Hepatocyte (in vitro differentiated cells): ENCODE measurements at places on chromosomes 7 and 10. TPM values are rescaled to one million over a fixed set of nuclear protein-coding genes. Genes with fewer than 3 reads are reported as not detected.

DNA sequence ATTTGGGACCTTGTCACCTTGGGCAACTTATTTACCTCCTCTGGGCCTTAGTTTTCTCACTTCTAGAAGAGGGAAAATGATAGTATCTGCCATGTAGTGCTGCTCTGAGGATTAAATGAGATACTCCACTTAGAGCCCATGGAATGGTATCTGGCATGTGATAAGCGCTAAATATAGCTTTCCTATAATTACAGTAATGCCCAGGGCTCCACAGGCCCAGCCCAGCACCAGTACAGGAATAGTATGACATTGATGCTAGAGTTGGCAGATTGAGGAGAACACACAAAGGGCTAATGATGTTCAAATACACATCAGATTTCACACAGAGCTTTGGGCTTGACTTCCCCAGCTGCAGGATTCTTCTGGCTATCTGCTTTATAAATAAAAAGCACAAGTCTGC is 34.9 kb downstream of the FAS start:
- no peak for DNase-seq

DNA sequence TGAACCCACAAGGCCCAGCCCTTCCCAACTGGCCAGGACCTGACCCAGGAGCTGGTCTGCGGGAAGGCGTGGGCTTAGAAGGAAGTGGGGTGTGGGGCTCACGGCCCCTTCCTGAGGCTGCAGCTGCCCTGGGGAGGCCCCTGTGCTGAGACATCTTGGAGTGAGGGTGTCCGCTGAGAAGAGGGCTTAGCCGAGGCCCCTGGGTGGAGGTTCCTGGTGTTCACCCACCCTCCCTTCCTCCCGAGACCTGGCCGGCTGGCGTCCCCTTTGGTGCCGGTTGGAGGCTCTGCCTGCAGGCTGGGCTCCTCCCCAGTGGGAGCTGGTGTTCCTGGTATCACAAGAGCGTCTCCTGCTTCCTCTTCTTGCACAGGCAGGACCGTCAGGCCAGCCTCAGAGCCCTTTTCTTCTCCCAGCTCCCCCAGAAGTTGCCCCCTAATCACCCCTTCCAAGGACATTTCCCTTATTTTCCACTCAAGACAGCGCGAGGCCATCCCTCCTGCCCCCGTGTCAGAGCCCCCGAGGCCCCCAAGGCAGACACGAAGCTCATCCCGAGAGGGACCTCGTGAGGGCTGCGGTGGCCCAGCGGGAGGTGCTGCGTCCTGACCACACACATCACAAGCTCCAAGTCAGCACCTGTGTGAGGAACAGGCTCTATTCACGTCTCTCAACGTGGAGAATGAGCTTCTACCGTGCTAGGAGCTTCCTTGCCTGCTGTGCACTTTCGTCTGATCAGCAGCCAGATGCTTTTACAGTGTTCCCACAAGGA is 25.1 kb upstream of the FAM20C start:
- no peak for DNase-seq

DPY19L1 gene
- total RNA-seq: 16.7 and 17.8 TPM in 2 replicates

DNA sequence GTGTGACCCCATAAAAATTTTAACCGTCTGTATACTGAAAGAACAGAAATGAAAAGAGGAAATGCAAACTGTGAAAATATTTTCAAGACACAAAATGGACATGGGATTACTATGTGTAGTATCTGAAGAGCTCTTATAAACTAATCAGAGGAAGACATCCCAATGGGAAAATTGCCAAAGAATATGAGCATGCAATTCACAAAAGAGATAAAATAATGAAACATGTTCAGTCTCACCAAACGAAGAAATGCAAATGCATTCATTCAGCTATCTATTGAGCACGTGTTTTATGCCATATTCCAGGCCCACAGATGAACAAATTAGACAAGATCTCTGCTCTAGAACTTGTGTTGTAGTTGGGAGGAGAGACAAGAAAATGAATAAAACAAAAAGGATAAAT is 63.2 kb downstream of the NHLRC2 start:
- DNase-seq: no peak

DNA sequence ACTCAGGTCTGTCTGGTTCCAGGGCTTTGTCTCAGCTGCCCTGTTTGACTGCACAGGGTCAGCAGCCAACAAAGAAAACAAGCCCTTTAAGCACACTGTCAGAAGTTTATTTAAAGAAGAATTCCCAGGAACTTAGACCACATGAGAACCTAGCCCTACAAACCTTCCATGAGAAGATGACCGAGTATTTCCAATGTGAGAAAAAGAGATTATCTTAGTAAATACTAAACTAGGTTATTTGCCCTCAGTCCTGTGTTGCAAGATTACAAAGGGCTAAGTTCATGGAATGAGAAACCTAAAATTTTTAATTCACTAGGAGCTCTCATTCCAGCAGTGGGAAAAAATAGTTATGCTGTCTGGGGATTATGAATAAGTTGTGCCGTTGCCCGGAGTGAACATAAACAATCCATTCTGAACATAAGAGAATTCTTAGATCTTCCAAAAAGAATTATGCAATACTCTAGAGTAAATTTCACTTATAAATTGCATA is 46.7 kb downstream of the NOC3L start:
- DNase-seq: peak; percentile 13

DNA sequence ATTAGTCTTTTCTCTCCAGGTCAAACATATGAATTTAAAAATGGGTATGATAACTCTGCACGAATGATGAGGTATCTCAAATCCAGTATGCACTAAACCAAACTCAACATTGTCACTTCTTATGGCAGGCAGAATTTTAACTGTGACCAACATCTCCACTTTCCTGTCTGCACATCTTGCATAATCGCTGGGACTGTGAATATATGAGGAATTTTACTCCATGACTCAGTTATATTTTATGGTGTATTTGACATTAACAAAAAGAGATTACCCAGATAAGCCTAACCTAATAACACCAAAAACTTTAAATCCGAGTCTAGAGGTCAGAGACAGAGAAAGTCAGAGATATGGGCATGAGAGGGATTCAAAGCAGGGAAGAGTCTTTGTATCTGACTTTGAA is 454.5 kb upstream of the SEMA3D start:
- no peak for DNase-seq

AKR1D1 gene
- total RNA-seq: 19.4 and 25.4 TPM in 2 replicates

ABLIM1 gene
- total RNA-seq: 31.6 and 37.9 TPM in 2 replicates

DNA sequence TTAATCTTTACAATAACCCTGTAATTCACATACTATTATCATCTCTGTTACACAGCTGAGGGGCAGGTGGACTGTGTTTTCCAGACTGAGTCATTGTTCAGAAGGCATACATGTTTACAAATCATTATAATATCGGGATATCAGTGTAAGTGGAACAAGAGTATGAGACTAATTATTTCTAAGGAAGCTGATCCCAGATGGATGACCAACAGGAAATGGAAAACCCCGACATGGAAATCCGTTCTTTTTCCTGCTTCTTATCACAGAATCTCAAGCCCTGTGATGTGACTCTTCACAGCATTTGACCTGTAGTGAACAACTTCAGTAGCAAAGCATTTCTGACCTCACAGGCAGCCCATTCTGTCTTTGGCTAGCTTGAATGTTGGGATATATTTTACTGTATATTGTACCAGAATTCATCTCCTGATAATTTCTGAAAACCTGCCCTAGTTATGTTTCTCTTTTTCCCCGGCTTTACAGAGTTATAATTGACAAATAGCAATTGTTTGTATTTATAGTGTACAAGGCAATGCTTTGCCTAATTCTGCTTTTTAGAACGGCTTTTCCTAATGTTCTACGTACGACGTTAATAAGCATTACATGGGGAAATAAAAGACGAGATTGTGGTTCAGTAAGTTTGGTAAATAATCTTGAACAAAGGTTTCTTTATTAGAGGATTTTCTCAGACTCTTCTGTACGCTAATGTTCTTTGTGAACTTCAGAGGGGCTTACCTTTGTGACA is 78.6 kb upstream of the SYPL1 start:
- no peak for DNase-seq

MYPN gene
- not detected in 2 replicates for total RNA-seq

POR gene
- 102 and 106 TPM in 2 replicates for total RNA-seq

MMD2 gene
- total RNA-seq: not detected in 2 replicates

- no peak for DNase-seq
Observed at GRCh38 chr7:38020121-38020785, 99.8 kb downstream of the EPDR1 start.

GRCh38 chr7:73827567-73828106 is 3.2 kb upstream of the CLDN4 start:
- DNase-seq: peak; percentile 88

DNA sequence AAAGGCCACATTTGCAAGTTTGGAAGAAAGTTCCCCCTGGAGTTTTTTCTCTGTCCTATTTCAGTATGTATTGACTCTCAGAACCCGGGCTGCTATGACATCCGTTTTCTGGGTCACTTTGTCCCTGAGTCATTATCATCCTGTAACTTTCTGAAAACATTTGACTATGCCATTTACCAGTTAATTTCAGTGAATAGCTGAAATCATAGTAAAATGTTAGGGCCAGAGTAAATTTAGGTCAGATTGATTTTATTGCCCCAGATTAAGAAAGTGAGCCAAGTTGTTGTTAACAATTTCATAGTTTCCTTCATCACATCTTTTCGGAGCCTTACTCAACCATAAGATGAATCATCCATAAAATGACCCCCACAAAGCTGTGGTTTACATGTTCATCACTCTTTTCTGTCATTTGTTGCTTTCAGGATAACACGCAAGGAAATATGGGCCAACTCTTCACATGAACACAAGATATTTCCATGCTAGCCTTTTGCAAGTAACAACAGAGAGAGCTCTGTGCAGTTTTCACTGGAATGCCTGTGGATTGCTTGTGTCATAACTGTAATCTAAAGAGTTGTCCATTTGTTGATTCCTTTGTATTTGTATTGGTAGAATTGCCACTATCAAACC is 3.9 kb upstream of the MACC1 start:
- no peak for DNase-seq

CH25H gene
- total RNA-seq: 3.9 and 8.8 TPM in 2 replicates

- no peak for DNase-seq
Observed at GRCh38 chr7:86437951-86438450, 205.7 kb upstream of the GRM3 start.

GRCh38 chr10:87927091-87927490 is 63.7 kb downstream of the PTEN start:
- no peak for DNase-seq

- DNase-seq: no peak
Observed at GRCh38 chr10:62972103-62972502, 155.9 kb upstream of the EGR2 start.

GRCh38 chr7:50724526-50725520 is 57.9 kb downstream of the GRB10 start:
- DNase-seq: no peak

AMPH gene
- 1.6 and 2.0 TPM in 2 replicates for total RNA-seq

FAM25G gene
- not detected in 2 replicates for total RNA-seq

DNA sequence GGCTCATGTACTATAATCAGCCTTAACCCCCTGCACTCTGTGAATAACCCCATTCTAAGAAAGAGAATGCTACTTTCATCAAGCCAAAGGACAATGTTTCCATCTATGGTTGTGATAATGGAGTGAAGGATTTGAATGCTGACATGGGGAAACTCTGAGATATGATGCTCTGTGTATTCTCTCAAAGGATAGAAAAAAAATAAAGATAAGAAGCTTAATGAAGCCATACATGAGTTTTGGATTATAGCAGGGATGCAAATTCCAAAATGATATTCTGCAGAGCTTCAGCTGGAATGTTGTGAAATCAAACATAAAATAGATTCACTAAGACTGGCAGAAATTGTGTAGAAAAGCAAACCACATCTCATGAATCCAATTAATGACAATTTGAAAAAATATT is 1074.1 kb downstream of the XPNPEP1 start:
- no peak for DNase-seq

- DNase-seq: no peak
Observed at GRCh38 chr7:2520131-2520760, 672 bp downstream of the LFNG start.

GRCh38 chr10:127265288-127265687 is 68.9 kb upstream of the INSYN2A start:
- DNase-seq: no peak

DNA sequence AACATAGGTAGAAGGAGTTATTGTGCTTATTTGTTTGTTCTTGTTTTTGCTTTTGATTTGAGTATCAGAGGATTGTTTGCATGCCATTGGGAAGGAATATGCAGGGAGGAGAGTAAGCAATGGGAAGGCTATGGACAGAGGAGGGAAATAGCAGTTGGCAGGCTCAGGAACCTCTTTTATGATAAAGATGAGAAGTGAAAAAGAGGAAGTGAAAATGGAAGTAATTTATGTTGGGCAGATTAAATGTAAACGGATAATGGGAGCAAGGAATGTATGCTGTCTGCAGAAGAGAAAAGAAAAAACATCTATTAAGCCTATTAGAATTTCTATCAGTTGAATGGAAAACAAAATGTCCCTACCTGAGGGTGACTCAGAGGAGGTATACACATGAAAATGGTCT is 90.1 kb upstream of the NPSR1 start:
- DNase-seq: no peak

UNC5B gene
- total RNA-seq: 12.4 and 15.5 TPM in 2 replicates

LSM5 gene
- 36.4 and 38.4 TPM in 2 replicates for total RNA-seq

DNA sequence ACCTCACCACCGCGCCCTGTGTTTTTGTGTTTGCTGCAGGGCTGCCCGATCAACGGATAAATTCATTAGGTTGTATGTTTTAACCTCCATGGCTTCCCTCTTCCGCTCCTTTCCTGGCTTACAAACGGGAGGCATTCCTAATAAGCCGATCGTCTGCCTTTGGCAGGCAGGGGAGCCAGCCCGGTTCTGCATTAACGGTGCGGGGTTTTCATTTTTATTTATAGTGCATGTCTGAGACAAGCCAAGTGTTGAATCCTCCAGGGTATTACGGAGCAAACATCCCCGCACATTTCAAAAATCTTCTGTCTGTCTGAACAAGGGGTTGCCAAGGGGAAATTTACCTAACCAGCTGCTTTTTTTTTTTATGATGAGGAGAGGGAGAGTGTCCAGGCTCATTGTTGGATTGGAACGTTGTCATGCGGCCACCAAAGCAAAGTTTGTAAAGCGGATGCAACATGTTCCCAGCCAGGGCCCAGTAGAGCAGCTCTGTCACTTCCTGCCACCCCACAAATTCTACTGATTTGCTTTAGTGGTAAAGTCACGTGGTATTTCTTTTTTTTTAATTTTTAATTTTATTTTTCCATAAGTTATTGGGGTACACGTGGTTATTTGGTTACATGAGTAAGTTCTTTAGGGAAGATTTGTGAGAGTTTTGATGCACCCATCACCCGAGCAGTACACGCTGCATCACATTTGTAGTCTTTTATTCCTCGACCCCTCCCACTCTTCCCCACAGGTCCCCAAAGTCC is 92.3 kb upstream of the BAIAP2L1 start:
- no peak for DNase-seq

DNA sequence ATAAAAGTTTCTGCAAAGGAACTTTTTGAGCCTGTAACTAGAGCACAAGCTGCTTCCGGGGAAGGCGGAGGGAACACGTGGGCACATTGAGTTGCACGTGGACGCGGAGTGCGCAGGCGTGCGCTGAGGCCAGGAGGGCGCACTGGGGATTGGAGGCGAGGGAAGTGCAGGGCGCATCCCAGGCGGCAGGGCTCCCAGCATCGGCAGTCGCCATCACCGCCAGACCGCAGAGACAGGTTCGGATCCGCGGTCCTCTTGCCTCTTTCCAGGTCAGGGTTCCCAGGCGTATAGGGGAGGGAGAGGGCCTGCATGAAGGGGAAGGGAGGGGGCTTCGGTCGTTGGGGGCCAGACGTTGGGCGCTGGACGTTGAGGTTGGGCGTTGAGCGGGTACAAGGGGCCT is at the start of gene TDRD1:
Gene TDRD1 (plus strand): TSS at position 206 of the 400 bp plus-strand sequence. CDS start 8,479 bp downstream, outside the sequence.
- no peak for DNase-seq
